ENCODE measurements at places on chromosomes 7 and 10.

DNA sequence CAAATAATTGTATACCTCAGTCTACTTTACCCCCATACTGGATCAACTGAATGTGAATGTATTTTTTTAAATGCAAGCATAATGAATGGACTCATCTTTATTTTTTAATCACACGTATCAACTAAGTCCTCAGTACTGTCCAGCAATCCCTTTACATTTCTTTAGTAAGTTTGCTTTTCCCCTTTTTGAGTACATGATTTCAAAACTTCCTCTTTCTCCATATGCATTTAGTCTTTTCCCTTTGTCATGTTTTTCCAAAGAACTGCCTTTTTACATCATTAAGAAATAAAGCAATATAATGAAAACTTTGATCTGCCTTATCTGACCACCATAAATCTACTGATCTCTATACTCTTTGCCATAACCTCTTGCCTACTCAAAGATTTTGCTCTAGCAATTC lies 182.5 kb upstream of the AKR1E2 start:
- no peak for DNase-seq

DNA sequence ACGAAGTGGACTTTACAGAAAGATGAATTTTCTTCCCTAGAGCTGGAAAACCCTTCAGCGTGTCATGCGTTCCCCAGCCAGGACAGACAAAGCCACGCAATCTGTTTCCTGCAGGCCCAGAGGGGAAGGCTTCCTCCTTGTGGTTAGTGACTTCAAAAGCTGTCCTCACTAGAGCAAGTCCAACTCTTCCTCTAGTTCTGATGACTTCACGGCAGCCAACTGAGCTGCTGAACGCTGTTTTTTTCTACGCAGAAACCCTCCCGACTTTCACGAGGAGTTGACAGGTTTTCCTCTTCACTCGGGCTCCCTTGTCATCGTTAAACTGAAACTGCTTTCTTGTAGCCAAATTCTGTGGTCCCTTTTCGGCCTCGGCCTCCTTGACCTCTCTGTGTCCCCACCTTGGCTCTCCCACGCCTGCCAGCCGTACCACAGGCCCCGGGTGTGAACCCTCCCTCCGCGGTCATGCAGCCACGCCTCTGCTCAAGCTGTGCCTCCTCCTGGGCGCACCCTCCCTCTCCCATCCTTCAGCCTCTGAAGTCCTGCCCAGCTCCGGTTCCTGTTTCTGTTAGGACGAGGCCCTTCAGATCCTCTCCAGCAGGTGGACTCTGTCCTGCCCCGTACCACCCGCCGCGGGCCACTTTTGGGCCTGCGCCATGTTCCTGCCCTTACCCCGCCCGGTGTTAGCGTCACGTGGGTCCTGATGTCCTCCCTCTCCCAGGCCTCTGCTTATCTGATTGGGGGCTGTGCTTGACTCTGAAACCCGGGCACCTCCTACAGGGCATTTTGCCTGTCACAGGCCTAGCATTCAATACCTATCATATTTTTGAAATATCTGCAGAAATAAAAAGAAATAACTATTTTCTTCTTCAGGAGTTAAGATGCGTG lies 39.3 kb downstream of the CUX1 start:
- peak; percentile 47 for DNase-seq

DNA sequence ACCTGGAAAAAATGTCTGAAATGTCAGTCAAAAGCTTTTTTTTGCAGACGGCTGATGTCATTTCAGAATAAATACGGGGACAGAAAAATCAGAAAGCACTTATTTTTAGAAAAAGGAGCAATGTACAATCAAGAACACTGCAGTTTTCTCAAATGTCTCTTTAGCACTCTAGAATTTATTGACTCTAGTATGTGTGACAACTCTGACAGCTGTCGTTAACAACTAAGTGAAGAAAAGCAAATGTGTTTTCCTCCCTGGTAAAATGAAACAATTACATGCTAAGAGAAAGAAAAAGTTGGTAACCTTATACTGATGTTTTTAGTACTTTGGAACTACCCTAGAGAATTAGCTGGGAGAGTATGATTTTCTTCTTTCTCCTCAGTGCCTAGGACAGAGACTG lies 497.4 kb downstream of the GRM8 start:
- no peak for DNase-seq

GRCh38 chr7:84492098-84493034 lies 297.8 kb upstream of the SEMA3A start:
- no peak for DNase-seq

DNA sequence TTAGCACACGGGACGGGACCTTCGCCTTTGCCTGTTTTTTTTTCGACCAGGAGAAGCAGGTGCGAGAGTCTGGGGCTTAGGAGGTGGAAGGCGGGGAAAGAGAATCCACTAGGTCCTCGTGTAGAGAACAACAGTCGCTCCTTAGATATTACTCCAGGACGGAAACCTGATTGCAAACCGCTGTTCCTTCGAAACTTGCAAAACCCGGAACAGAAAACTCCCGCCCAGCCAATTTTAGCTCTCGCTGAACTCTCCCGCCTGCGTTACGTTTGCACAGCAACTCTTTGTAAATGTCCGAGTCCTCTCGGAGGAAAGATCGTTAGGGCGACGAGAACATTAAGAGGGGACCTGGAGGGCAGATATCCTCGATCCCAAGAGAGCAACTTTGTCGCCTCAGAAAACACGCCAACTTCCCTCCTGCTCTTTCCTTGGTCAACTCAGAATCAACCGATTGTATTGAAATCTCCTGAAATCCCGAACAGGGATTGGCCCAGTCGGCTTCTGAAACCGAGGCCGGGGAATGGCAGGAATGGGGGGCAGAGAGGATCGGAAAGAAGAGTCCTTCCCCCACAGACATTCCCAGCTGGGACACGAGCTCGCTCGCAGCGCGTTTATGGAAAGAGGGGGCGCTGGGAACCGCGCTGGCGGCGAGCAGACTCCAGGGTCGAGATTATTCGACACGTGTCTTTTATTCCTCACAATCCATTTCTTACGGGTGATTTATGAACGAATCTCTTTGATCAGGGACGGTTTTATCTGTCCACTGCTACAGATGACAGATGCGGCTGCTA lies 9.9 kb downstream of the TWIST1 start:
- DNase-seq, result no peak

GRCh38 chr7:80703272-80703671 lies 64.8 kb downstream of the CD36 start:
- DNase-seq, result no peak

DNA sequence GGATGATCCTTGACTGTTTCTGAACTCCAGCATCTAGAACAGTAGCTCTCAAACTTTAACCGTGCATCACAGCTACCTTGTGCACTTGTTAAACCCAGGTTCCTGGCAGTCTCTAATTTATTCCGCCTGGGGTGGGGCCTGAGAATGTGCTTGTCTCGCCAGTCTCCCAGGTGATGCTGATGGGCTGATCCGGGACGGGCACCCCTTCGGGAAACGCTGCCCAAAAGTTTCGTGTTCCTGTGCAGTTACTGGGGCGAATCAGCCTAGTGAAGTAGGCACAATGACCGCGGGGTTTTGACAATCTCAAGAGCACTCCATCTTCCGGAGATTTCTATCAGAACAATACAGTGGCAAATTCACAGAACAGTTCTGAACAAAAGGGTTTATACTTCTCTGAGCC lies 29.9 kb downstream of the ADCYAP1R1 start:
- no peak for DNase-seq

GRCh38 chr7:145313551-145313950 lies 477.7 kb upstream of the TPK1 start:
- DNase-seq, result no peak

DNA sequence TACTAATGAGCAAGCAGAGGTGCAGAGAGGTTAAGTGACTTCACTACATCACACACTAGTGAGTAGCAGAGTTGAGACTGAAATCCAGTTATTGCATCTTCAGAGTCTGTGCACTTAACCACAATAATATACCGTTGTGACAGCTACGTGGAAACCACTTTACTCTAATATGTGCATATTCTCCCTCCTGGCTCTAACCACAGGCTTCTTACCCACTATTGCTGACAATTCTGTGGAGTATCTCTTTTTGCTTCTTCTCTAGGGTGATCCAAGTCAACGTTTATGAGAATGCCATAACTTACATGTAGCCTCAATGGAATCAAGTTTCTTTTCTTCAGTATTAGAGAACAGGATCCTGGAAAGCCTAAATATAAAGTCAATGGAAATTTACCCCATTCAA lies 64.2 kb upstream of the MEOX2 start:
- DNase-seq, result no peak

DNA sequence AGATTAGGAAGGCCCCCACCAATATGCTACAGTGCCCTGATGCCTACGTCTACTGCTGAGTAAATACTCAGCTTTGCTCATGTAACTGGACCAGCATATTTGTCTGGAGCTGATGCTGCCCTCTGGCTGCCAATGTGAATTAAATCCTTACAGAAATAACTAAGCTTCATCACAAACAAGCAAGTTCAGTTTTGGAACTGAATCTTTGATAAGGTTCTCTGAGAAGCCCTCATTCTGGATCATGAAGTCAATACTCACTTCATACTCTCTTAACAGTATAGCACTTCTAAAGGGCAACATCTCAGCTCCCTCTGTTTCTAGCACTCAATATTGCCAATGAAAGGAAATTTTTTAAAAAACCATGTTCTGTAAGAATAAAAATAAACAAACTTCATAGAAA lies 246.7 kb downstream of the ETV1 start:
- peak; percentile 22 for DNase-seq

DNA sequence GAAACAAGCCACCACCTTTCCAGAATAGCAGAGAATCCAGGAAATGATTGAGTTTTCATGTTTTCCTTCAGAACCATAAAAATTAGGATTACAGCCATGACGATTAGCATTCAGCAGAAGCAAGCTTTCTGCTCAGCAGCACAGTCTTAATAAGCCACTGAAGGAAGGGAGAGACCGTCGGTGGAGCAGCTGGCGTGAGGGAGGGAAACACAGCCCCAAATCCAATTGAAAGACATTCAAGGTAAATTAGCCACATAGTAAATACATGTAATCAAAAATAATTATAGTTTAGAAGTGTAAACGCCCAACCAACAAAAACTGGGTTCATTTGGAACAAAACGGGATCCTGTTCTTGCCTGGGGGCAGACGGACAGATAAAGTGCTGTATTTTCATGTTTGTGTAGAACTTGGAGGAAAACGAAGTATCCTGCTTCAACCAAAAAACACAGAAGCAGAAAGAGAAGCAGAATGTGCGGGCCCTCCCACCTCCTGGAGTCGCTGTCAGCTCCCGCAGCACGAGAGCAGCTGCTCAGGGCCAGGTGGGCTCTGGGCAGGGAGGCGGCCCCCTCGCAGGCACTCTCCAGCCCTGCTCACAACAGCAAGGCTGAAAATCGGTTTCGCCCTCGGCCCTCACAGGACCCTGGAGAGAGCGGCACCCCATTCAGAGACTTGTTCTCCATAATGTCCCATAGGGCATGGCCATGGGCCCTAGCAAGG lies 84.9 kb downstream of the TCERG1L start:
- DNase-seq, result no peak

- no peak for DNase-seq
Measured at GRCh38 chr7:127534636-127535035, 50.8 kb downstream of the GCC1 start.

DNA sequence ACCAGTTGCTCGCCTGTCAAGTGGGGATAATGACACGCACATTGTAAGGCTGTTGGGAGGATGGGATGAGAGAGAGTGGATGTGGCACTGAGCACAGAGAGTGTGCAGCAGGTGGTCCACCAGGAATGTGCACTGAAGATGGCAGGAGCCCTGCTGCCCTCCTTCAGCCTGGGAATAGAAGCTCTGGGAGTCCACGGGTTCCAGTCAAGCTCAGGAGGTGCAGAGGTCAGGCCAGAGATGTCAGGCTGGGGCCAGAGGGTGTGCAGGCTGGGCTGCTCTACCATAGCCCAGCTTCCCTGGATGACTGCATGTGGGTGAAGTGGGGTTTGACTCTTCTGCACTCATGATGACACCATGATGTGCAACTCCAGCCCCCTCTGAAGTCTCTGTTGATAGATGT lies 58.7 kb downstream of the C10orf120 start:
- no peak for DNase-seq

- DNase-seq, result no peak
Measured at GRCh38 chr7:298743-299142, 8.8 kb downstream of the FOXL3 start.

- DNase-seq, result no peak
Measured at GRCh38 chr7:125059861-125060456, 130.3 kb upstream of the POT1 start.

- DNase-seq, result no peak
Measured at GRCh38 chr10:69835233-69835632, 33.5 kb downstream of the COL13A1 start.

- no peak for DNase-seq
Measured at GRCh38 chr7:1719913-1720312, 49.8 kb downstream of the ELFN1 start.

DNA sequence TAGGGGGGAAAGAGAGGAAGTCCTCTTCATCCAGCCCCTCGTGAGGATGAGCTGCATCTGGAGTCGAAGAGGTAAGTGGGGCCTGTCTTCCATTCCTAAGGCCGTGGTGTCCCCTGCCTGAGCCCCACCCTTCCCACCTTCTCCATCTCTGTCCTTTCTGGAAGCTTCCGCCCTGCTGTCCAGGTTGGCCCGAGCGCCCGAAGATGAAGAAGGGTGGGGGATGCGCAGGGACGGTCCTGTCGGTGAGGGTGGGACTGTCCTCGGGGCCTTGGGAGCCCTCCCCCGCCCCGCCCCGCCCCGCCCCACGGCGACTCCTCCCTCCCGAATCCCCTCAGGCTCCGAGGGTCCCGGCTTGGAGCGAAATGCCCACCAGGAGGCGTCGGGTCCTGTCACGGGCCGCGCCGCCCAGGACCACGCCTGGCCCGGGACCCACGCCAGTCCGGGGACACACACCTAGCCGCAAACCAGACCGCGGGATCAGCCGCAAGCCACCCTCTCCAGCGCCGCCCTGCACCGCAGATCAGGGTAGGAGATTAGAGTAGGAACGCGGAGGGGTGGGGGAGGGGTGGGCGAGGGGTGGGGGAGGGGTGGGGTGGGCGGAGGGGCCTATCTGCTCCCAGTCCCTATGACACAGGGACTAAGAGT lies 15.3 kb downstream of the GPRIN2 start:
- DNase-seq, result no peak

GRCh38 chr7:152095771-152096170 lies 70.3 kb downstream of the GALNT11 start:
- DNase-seq, result no peak

- DNase-seq, result no peak
Measured at GRCh38 chr10:114444819-114445218, 40.5 kb upstream of the AFAP1L2 start.

DNA sequence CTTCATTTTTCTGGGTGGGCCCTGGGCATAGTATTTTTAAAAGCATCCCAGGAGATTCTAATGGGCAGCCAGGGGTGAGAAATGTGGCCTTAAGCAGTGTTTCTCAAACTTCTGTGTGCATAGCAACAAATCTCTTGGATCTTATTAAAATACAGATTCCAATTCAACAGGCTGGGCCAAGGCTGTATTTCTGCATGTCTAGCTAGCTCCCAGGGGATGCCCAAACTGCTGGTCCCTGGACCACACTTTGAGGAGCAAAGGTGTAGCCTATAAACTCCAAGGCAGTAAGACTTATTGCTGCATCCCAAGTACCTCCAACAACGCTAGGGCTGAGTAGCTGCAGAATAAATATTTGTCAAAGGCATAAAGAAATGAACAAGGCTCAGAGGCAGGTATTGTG lies 292.9 kb upstream of the ZMIZ1 start:
- DNase-seq, result no peak

All from putamen (tissue), 1 donor.